Thoracic aorta (tissue), 2 donors: ENCODE measurements at places on chromosomes 6 and 20.

DNA sequence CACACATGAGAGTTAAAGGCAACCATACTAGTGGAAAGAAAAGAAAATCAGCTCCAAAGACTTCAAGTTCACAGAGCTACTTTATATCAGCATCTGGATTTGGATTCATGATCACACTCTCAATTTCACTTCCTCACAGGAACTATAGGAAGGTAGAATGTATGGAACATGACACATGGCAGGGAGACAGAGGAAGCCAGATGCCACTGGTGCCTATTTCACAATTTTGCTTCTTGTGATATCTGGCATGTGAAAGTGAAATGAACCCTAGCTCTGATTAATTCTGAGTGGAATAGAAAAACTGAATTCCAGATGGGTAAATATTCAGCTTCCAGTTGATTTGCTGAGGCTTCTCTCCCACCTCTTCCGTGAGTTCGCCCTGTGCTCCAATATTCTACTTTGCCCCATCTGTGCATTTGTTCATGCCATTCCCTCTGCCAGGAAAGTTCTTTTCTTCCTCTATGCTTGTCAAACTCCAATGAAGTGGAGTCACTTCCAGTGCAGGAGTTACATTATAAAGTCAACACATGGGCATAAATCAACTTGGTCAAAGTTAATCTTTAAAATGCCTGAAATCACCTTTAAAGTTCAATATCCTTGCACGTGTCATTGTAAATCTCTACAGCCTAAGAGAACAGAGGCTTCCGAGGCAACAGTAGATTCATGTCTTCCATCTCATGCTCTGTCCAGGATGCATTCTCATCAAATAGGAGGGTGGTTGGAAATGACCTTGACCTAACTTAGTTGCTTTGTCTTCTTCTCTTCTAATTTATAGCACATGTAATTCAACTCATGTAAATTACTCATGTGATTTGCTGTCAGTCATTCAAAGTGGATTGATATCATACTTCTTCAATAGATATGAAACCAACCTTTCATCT lies 275.3 kb downstream of the HIVEP2 start:
- DNase-seq = no peak

- no peak for DNase-seq
Observed at GRCh38 chr20:20744170-20744725, 31.8 kb upstream of the RALGAPA2 start.

DNA sequence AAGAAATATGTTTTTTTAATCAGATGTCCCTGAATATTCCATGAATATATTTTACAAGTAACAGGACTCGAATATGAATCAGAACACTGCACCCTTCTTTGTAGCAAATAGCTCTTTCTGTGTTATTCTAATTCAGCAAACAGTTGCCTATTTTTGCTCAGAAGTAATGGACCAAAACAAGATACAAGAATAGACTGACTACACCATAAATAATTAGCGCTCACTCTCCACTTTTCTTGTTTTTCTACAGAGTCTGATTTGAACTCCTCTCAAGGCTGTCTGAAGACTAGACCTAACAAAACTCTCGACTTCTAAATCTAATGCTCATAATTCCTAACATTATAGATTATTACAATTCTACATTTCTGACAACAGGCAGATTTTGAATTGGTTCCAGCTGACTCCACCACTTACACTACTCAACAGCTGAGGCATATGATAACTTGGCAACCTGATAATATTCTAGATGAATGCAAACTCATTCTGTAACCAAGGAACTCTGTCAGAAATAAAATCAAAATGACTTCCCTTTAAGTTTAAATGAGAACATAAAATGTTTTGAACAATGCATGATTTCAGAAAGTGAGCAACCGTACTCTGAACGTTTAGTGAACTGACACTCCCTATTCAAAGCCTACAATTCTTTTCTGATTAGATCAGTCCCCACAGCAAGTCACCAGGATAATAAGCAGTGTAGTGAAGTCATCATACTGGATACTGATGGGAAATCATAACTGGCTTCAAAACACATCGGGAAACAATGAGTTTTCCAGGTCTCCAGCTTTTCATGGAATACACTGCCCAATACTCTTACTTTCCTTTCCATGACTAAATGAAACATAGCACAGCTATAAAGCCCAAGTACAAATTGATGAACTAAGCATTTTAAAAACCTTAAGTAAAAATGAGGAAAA lies 114.2 kb upstream of the BEND6 start:
- no peak for DNase-seq

DNA sequence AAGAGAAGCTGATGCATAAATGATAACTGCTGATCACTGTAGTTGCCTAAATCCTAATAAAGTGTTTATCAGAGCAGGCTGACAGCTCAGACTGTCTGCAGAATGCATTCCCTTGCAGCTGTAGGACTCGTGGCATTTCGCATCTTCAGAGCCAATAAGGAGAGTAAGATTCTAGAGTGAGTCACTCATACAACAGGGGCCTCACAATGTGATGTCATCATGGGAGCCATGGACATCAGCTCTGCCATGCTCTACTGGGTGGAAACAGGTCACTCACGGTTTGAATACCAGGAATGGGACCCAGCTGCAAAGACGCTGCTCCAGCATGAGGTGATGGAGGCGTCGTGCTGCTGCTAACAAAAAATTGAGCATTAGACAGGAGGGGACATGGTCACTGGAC lies 7.4 kb downstream of the FAM209B start:
- no peak for DNase-seq

GRCh38 chr6:170067181-170067641 lies 223.7 kb downstream of the DLL1 start:
- DNase-seq = no peak

- DNase-seq = no peak
Observed at GRCh38 chr6:14322841-14323240, 205.3 kb downstream of the CD83 start.

DNA sequence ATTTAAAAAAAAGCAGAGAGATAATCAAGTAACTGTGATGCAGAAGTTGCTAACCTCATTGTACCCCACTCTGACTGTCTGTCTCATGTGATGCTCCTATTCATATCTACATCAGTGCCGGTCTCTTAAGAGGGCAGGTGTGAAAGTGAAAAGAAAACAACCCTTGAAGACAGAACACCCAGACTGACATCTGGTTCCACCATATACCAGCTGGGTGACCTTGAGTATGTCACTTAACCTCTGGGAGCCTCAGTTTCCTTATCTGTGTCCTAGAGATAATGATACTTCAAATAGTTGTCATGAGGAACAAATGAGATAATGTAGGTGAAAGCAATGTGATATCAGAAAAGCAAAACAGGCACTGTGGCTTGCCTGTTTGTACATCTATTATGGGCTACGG lies 426.8 kb upstream of the SOX4 start:
- no peak for DNase-seq

DNA sequence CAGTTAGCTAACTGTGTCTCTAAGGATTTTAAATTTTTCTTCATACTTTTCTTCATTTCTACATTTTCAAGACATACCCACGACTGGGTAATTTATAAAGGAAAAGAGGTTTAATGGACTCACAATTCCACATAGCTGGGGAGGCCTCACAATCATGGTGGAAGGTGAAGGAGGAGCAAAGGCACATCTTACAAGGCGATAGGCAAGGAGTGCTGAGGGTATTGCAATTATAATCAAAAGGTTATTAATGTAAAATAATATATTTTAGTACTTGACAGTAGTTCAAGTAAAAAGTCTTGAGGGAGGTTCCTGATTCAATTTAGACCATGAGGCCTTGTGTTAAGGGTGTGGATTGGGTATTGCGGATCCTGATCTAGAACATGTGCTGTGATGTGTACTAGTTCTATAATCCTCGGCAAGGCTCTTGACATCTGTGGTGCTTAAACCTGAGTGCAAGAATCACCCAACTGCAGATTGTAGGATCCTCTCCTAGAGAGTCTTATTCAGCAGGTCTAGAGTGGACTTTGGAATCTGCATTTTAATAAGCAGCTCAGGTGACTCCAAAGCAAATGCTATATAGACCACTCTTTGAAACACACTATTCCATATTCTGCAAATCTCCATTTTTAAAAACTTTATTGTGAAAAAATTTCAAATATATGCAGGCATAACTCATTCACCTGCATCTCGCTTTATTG lies 7.2 kb upstream of the ABCC10 start:
- no peak for DNase-seq

- DNase-seq = no peak
Observed at GRCh38 chr6:97885828-97886227, 602.8 kb upstream of the MMS22L start.

- DNase-seq = no peak
Observed at GRCh38 chr6:13368079-13368730, 39.9 kb upstream of the TBC1D7 start.

DNA sequence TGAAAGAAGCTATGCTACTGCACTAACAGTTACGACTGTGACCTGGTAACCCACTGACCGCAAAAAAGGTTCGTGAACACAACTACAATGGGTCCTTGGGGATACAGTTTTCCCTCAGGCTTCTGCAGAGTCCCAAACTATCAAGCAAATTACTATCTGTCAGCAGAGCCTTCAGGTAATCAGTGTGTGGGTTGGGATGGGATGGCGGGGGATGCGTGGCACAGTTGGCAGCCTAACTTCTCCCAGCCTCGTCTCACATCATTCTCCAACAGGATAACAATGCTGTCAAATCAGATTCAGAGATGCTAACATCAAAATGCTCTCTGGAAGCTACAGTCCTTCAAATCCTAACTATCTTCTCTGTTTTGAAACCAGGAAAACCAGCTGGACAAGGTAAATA lies 102.3 kb downstream of the EPM2A start:
- no peak for DNase-seq

DNA sequence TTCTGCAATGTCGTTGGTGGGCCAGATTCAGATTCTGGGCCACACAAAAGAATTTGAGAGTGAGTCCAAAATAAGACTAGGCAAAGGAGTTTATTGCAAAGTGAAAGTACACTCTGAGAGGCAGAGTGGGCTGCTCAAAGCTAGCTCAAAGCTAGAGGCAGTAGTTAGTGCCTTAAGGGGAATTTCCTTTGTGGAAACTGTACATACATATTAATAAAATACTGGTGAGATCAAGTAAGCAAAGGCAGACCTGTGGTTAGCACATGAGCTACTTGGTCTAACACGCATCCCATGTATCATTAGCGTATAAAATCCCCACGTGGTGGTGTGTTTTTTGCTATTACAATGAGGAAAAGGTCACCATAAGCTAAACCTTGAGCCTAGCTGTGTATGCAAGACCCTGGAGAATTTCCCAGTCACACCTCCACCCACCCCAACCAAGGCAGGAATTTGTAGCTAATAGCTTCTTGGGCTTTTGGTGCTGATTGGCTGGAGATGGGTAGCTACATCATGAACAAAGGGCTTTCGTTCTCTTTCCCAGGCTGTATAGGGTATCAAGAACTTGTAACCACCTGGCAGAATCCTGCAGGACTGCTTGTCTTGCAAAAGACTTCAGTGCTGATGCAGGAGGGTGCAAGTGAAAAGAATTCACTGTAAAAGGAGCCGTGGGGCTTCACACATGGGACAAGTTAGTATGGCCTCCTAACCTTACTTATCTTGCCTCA lies 14.7 kb upstream of the TRIM26 start:
- DNase-seq = no peak

DNA sequence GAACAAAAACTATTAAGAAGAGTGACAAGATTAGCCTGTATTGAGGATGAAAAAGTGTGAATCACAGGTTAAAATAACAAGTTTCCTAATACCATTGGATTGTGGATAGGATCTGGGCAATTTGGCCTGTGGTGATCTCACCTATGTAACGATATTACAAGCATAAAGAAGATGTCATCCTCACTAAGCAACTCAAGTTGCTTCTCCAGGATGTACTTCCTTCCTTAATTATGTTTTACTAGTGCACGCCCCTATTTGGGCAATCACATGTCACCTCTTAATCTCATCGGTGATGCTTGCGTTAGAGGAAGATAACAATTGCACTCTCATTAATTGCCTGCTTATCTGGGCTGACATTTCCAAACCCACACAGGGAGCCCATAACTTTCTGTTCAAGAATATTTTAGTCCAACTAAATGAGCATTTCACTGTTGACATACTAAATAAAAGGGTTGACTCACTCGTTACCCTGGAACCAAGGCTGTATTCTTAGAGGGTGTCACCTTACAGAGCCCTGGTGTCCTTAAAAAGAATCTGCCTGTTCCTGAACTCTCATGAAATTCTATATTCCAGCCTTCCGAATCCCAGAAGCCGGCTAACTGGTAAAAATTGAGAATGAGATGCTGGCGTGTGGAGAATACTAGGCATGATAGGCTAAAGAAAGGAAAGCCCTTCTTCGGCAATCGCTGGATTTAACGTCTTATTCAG lies 88.2 kb upstream of the ATXN1 start:
- DNase-seq = no peak
